ENCODE measurements at places on chromosomes 7 and 10.

GRCh38 chr10:8189458-8189857 lies 135.0 kb downstream of the GATA3 start:
- no peak for DNase-seq

DNA sequence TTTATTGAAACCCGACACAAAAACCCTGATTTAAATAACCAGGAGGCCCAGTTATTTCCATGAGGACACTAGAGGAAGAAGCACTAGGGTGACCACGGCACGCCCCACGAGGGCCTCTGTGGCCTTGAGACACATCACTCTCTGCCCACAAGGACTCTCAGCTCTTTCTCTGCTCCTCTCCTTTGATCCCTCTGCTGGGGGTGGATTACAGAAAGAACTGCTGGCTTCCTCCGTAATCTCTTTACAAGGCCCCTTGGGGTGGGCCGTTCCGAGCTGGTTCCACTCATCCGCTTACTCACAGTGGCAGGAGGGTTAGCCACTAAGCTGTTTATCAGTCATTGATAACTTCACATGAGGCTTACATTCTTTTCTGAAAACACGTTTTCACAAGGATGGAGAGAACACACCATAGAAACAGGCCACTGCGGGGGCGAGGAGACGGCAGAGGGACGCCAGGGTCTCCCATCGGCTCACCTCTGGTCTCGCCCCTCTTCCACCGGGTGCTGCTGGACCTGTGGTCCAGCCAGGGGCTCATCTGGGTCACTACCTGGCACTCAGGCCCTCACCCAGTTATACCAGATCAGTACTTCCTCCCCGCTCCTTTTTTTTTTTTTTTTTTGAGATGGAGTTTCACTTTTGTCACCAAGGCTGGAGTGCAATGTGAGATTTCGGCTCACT lies 17.6 kb upstream of the PFKFB3 start:
- no peak for DNase-seq

- DNase-seq: no peak
These were observed 214.5 kb downstream of the SNX13 start for GRCh38 chr7:17725821-17726220.

GRCh38 chr7:91694351-91694841 lies 186.1 kb downstream of the MTERF1 start:
- no peak for DNase-seq

- DNase-seq: peak; percentile 70
These were observed 1.0 kb downstream of the CHST15 start for GRCh38 chr10:124092250-124092859.

GRCh38 chr10:123673198-123673597 lies 7.0 kb downstream of the GPR26 start:
- DNase-seq: no peak

- DNase-seq: no peak
These were observed 135.9 kb downstream of the ZNF92 start for GRCh38 chr7:65509368-65510186.

DNA sequence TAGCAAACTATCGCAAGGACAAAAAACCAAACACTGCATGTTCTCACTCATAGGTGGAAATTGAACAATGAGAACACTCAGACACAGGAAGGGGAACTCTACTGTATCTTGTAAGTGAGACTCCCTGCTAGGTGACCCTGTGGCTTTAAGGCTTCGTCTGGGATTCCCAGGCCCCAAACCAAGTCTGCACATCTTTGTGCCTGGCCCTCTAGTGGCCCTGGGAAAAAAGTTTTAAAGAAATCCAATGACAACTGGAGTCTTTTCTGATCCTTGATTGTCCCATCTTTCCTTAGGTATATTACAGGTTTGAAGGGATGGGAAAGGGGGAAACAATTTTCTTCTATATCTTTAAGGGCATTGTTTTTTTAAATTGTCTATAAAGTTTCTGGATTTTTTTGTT lies 10.6 kb upstream of the LIPM start:
- peak; percentile 39 for DNase-seq

- DNase-seq: peak; percentile 34
These were observed 8.7 kb downstream of the ACTR1A start for GRCh38 chr10:102493771-102494170.

DNA sequence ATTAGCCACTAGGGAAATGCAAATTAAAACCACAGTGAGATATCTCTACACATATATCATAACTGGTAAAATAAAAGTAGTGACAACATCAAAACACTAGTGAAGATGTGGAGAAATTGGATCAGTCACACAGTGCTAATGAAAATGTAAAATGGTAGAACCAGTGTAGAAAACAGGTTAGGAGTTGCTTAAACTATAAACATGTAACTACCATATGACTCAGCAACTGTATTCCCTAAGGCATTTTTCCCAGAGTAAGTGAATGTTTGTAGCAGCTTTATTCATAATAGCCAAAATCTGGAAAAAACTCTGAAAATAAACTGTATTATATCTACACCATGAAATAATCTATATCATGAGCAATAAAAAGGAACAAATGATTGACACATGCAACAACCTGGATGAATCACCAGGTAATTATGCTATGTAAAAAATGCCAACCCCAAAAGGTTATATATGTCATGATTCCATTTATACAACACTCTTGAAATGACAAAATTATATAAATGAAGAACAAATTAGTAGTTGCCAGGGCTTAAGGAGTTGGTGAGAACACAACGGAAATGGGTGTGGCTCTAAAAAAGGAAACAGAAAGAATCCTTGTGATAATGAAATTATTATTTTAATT lies 22.8 kb downstream of the SLC25A40 start:
- DNase-seq: no peak

DNA sequence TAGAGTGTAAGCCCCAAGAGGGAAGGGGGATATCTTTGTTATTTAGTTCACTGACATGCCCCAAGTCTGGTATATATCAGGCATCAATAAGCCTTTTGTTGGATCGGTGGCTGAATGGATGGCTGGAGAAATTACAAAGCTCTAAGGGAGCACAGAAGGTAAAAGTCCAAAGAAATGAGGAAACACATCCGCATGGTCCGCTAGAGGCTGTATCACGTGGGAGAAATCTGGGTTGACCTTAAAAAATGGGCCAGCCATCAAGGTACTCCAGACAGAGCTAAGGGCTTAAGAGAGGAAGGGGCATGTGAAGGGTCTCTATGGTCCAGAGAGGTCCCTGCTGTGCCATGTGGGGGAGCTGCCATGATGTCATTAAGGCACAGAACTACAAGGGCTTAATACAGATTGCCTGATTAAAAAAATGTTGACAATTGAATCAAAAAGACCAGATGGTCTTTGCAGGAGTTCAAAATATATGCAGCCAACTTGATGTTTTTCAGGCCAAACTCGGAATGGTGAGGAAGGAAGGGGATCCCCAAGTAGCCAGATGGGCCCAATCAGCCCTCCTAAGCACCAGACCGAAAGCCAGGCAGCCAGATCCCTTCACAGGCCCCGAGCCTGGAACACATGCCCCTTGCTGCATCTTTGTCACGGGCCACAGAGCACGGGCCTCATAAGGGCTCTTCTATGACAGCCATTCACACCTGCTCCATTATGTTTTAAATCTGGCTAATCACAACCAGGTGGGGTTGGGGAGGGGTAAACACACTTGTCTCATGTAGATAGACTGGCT lies 31.9 kb downstream of the SCRN1 start:
- DNase-seq: no peak

DNA sequence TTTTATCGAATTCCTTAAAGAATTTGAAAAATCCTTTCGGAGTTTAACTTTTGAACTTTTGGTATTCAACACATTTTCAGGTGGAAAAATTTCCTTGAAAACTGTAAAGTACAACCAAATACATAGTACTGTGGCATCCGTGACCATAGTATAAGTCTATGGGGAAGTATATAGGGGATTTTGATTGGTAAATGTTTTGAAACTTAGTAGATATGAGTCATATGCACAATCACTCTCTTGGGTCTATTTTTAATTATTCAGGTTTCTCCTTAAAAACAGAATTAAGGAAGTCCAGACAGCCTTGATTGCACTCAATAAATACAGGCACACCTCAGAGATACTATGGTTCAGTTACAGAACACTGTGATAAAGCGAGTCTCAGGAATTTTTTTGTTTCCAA lies 64.2 kb downstream of the AVL9 start:
- DNase-seq: no peak

DNA sequence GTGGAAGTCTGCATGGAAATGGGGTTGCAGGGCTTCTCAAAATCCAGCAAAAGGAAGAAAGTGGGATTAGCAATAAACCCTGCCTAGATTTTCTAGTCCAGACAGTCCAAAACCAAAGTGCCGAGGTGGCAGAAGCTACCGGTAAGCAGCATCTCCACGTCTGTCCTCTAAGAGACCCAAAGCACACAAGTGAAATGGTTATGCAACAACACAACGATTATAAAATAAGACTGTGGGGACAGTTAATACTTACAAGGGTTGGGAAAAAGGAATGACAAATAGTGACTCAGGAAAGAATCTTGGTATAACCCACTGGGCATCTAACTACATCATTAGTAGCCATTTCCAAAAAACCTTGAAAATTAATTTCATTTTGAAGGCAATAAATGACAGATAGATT lies 24.7 kb downstream of the CREB3L2 start:
- DNase-seq: no peak

DNA sequence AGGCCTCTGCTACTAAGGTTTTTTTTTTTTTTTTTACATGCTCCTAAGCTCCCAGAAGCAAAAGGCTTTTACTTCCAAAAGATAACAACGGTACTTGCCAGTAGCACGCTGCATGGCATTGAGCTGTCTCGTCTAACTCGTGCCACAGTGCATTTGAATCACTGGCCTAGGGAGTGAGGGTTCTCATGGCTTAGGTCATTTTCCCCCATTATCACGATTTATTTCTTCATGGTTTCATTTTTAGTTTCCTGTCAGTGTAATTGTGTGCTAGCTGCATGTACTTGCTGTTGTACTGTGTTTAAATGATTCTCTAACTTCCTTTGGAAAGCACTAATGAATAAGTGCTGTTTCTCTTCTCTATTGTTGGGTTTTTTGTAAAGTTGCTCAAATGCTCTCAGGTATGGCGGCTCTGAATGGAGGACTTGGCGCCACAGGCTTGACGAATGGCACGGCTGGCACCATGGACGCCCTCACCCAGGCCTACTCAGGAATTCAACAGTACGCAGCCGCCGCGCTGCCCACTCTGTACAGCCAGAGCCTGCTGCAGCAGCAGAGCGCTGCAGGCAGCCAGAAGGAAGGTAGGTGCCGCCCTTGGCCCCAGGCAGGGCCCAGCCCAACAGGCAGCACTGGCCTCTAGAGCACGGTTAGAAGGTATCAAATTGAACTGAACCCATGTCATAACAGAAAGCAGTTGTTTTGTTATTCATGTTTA lies 290.5 kb downstream of the USP6NL start:
- DNase-seq: no peak

GRCh38 chr10:35959252-35959651 lies 317.2 kb upstream of the FZD8 start:
- no peak for DNase-seq

GRCh38 chr7:66152371-66153191 lies 37.9 kb downstream of the CRCP start:
- DNase-seq: no peak

DNA sequence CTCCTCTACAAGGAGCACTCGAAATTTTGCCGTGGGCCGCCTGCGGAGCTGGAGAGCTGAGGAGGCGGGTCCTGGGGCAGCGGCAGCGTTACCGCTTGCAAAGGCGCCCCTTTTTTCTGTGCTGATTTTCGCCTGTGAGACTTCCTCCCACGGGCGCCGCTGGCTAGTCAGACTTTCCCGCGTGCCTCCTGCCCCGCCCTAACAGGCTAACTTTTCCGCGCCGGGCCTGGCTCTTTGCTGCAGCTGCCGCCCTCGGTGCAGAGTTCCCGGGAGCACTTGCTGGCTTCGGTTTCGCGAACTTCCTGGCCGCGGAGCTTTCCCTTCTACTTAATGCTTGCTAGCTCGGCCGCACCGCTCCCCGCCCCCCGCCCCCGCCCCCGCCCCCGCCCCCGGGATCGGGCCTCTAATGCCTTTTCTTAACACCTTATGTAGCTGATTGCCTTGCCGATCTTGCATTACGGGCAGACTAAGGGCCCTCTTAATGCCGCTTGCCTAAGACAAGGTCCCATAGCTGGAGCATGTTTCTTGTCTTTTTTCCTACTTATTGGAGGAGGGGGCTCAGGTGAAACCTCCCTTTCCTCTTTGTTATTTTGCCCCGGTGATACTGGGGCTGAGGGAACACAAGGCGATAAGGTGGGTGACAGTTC lies 37.9 kb upstream of the RASGEF1A start:
- no peak for DNase-seq

GRCh38 chr7:20561466-20561865 lies 54.0 kb upstream of the ABCB5 start:
- no peak for DNase-seq

- DNase-seq: no peak
These were observed 868.4 kb downstream of the KCNMA1 start for GRCh38 chr10:76769161-76769560.

GRCh38 chr10:118273662-118274061 lies 68.5 kb downstream of the FAM204A start:
- DNase-seq: no peak

DNA sequence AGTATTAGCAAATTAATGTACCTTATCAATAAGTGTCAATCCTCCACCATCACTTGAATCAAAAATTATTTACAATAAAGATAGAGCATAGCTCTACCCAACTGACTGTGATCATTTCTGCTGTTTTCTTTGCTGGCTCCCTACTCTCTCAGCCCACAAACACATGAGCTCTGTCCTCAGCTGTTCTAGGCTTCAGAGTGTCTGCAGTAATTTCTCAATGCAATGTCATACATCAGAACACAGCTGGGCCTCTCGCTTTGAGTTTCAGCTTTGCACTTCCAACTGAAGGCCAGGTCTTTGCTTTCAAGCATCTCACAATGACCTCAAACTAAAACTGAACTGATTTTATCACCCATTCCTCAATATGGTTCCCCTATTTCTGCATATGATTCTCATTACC lies 55.7 kb downstream of the RNF133 start:
- no peak for DNase-seq

- DNase-seq: no peak
These were observed 22.4 kb downstream of the STN1 start for GRCh38 chr10:103895411-103896186.

- DNase-seq: no peak
These were observed 580.2 kb downstream of the SUGCT start for GRCh38 chr7:40715053-40715430.

DNA sequence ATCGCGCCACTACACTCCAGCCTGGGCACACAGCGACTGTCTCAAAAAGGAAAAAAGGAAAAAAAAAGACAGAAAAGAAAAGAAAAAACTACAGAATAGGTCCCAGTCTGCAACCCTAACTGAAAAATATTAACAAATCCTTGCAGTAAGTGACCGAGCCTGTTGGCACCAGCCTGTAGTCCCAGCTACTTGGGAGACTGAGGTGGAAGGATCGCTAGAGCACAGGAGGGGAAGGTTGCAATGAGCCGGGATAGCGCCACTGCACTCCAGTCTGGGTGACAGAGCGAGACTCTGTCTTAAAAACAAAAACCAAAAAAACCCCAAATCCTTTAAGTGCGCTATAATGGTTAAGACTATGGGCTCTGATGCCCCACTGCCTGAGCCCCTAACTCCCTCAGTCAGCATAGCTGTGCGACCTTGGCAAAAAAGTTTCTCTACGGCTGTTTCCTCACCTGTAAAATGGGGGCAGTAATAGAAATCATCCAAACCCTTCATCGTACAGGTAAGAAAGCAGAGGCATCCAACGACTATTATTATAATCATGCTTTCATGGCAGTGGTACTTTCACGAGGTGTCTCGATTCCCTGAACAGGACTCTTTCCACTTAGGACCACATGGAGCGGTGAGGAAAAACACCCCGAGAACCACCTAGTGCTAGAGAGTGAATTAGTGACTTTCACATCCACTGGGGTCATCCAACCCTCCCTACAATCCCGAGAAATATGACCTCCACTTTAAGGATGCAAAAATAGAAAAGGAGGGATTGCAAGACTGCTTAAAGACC lies 755 bp downstream of the TOMM7 start:
- DNase-seq: no peak

- no peak for DNase-seq
These were observed 31.7 kb upstream of the ANAPC16 start for GRCh38 chr10:72184156-72184555.
